Anterior cingulate cortex (tissue), 58 donors: ENCODE measurements at places on chromosomes 7 and 10.

DNA sequence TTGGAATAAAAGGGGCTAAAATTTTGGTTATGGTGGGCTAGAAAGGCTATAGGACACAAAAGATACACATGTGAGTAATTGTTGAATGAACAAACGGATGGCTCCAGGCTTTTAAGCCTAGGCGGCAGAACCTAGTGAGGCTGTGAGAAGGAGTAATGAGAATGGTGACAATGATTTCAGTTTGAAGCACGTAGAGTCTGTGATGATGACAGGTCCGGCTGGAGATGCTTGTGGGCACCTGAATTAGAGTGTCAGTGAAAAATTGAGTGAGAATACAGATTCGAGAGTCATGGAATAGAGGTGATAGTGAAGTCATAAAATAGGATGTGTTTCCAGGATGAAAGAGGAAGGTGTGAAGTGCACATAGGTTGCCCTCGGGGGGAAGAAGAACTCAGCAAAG is 170.6 kb downstream of the TMEM178B start:
- DNase-seq, result no peak

DNA sequence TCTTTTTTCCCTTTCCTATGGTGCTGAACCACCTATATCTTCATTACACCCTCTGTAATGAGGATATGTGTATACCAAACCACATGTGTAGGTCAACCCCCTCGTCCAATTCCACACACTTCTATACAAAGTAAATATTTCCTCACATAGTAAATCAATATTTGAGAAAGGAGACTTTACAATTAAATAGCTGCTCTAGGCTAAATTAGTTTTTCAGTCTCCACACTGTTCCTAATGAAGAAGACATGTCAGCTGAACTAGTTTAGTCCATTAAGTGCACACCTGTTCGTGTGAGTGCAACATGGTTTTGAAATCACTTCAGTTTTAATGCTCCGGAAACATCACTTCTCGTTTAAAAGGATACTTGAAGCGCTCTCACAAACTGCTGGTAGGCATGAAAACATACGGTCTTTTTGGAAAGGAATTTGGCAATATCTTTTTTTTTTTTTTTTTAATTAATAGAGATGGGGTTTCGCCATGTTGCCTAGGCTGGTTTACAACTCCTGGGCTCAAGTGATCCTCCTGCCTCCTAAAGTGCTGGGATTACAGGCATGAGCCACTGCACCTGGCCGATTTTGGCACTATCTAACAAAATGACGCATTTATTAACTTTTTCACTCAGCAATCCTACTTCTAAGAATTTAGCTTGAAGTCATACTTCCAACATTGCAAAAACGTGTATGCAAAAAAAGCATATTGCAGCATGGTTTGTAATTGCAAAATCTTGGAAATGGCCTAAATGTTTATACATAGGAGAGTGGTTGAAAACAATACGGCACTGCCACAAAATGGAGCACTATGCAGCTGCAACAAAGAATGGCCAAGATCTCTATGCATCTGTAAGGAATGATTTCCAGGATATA is 2.1 kb upstream of the XRCC2 start:
- no peak for DNase-seq

DNA sequence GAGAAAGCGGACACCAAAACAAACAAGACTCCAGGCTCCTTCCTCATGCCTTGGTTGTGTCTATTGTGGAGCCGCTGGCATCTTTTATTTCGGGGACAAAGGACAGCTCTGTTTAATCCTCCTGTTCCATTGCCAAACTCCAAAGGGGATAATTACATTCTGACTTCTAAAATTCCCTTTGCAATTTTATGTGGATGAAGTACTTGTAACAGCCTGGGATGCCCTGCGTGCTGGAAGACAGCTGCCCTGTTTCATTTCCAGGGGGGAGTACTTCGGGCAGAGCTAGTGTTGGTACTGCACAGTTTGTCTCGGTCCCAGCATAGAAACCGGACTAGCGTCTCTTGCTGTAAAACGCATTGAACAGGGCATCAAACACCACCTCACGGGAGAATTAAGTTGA is 90.9 kb downstream of the BAMBI start:
- peak; percentile 1 for DNase-seq

DNA sequence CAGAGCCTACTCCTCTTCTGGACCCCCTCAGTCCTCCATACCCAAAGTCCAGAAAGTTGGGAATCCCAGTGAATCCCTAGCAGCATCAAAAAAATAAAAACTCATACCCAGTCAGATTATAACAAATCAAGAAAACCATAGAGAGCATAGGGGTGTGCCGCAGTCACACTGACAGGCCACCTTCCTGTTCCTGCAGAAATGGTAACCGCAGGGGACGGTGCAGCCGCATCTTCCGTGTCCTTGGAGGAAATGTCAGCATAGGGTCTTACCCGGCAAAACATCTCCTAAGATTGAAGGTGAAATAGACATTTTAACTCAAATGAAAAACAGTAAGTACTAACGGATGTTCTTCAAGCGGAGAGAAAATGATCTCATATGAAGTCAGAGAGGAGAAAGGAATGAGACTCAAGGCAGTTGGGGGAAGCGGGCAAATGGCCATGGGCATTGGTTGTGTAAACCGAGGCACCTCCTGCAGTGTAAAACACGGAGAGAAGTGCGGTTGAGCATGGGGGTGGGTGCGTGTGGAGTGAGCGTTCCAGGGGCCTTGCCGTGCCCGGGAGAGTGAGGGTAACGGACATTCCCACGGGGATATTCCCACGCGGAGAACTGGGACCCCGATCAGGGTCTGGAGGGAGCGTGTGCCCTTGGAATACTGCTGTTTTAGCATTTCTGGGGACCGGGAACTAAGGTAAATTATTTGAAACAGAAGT is 110.8 kb downstream of the NKX6-2 start:
- DNase-seq, result no peak

DNA sequence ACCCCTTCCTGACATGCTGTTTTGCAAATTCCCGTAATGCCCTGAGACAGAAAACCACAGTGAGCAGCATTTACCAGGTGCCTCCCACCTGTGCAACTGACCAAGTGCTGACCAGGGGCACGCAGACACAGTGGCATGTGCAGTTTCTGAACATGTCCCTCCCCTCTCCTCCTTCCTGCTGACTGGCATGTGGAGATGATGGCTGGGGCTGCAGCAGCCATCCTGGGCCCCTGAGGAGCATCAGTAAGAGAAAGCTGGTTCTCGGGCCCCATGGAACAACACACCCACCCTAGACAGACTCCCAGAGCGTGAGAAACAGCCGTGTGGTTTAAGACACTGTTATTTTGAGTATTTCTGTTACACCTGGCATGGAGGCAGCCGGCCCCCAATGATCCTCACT is 66.2 kb upstream of the PDGFA start:
- DNase-seq, result no peak

GRCh38 chr10:90866050-90866598 is 5.7 kb upstream of the RPP30 start:
- no peak for DNase-seq

DNA sequence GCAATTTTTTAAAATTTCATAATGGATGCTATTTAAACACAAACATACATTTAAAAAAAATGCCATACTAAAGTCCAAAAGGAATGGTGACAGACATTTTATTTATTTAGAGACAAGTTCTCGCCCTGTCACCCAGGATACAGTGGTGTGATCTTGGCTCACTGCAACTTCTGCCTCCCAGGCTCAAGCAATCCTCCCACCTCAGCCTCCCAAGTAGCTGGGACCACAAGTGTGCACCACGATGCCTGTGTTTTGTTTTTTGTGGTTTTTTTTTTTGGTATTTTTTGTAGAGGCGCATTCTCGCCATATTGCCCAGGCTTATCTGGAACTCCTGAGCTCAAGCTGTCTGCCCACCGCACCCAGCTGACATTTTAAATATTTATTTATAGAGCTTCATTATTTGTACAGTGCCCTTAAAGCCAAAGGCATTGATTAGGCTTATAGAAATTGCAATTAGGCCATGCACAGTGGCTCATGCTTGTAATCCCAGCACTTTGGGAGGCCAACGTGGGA is 703.5 kb downstream of the AUTS2 start:
- DNase-seq, result no peak

- no peak for DNase-seq
Observed at GRCh38 chr10:13660551-13660920, 73.8 kb downstream of the PRPF18 start.

GRCh38 chr10:89813546-89813945 is 112.2 kb downstream of the KIF20B start:
- DNase-seq, result no peak

DNA sequence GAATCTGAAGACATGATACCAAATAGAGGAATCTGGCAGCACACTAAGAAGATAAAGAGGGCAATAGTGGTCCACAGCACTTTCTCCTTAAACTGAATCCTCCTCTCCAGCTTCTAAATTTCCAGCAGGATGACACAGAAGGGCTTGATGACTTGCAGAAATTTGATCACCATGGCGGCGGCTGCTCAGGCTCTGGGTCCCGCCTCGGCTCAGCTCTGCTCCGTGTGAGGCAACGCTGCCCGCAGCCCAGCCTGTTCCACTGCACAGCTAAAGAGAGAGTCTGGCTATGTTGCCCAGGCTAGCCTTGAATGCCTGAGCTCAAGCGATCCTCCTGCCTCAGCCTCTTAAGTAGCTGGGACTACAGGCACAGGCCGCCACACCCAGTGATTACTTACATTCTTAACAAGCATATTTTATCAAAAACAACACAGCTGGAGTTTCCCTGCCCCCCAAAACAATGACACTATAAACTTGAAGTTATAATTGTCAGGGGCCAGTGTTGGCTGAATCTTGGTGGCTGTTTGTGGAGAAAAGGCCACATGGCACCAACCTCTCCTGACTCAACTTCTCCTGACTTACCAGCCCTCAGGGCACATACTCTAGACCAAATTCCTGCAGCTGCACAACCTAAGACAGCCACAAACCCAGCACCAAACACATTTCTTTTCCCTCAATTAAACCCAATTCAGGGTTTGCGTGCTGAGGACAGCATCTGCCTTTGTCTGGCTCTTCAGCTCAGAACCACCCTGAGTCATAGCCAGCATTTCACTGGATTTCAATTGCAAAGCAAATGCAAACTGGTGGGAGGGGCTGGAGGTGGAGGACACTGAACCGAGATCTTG is 11.6 kb upstream of the TNPO3 start:
- no peak for DNase-seq

GRCh38 chr10:100985336-100985735 is 2.0 kb downstream of the MRPL43 start:
- no peak for DNase-seq

DNA sequence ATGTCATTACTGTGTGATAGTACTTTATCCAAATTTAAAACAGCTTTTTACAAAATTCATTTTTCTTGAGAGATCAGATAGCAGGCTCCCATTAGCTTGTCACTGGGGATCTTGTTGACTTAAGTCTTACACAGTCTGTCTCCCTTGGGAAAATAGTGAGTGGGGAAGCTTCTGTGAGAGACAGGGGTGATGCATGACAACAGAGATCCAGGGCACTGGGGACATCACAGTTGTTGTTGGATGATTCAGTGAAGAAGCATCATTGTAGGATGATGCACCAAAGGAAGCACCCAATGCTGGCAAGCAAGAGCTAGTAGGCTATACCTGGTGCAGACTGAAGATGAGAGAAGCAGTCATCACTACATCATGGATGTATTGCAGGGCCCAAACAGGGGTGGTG is 284.7 kb downstream of the HDAC9 start:
- no peak for DNase-seq

GRCh38 chr10:130140425-130140824 is 4.2 kb downstream of the GLRX3 start:
- no peak for DNase-seq

- no peak for DNase-seq
Observed at GRCh38 chr7:91653286-91653685, 227.2 kb downstream of the MTERF1 start.

GRCh38 chr7:89238156-89238555 is 442.6 kb upstream of the TEX47 start:
- no peak for DNase-seq

GRCh38 chr7:37315772-37316715 is 132.6 kb downstream of the ELMO1 start:
- no peak for DNase-seq

- DNase-seq, result no peak
Observed at GRCh38 chr10:33113466-33113865, 155.4 kb upstream of the ITGB1 start.

DNA sequence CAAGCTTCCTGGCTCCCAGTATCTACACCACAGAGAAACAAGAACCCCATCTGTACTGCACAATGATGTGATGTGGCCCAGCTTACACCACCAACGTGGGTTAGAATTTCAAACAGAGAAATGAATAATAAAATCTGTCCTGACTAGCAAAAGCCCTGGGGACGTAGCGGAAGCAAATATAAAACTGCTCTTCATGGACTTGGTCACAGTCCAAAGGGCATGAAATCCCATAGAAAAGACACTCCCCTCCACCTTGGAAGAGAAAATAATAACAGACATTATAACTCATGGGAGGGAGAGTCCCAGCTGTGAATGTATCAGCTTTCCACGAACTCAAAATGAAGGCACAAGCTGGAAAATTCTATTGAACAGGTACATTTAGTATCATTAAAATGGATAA is 205.3 kb upstream of the GALNT17 start:
- no peak for DNase-seq

GRCh38 chr7:115033917-115034459 is 112.1 kb downstream of the MDFIC start:
- DNase-seq, result no peak

GRCh38 chr7:112484671-112485167 is 3.9 kb downstream of the LSMEM1 start:
- DNase-seq, result no peak

DNA sequence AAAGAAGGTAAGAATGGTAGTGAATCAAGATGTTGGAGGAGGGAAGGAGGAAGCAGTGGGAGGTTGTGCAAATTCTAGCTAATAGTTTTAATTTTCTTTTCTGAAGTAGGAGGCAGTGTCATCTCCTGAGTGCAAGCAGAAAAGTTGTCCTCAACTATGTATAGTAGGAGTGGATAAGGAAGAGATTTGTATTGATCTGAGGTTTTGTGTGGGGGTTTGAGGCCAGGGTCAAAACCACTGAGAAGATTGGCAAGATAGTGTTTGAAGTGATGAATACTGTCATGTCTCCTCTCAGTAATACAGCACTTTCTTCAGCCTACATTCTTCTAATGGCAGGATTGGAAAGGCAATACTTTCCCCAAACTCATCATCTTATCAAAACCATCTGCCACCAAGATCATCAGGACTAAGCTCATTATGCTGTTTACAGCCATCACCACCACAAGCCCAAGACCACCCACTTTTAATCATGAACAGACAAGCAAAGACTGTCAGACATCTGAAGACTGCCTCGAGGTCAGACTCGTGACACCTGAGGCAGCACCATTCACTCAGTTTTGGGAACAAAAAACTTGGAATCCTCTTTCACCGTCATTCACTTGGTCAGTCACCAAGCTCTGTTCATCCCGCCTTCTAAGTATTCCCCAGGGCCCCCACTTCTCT is 1.5 kb upstream of the MIOS start:
- DNase-seq, result no peak

DNA sequence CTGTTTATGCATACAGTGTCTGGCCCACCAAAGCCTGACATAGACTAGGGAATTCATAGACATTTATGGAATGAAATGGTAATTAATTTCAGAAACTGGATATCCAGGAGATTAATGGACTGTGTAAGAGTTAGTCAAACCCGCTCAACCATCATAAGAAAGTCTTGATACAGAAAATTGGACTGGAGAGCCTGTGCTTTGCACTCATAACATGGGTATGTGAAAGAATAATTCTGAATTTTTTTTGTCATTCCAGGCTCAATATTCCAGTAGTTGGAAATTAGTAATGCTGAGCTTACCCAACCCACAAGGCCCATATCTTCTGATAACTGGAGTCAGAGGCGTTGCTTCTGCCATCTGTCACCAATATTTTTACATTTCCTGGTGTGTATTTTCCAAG is 799.7 kb upstream of the IGFBP3 start:
- no peak for DNase-seq

GRCh38 chr10:108544500-108545120 is 1378.7 kb downstream of the XPNPEP1 start:
- peak; percentile 33 for DNase-seq

GRCh38 chr7:73909051-73909941 is 48.3 kb downstream of the TMEM270 start:
- no peak for DNase-seq
